Iris pigment epithelial cell (primary cell): ENCODE measurements at places on chromosomes 7 and 10.
A peak's percentile ranks its signal among the peaks of the same experiment; 100 is the strongest.

DNA sequence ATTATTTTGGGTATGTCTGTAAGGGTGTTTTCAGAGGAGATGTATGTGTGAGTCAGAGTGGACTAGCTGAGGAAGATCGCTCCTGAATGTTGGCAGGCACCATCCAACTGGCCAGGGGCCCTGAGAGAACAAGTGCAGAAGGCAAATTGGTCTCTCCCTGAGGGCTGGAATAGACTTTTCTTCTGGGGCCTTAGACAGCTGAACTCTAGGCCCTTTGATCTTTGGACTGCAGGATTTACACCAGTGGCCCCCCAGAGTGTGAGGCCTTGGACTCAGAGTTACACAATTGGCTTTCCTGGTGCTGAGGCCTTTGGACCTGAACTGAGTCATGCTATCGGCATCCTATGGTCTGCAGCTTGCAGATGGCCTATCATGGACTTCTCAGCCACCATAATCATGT, 217.2 kb downstream of the REEP3 start:
- DNase-seq: peak; percentile 85

GRCh38 chr7:46990761-46991160, 591.1 kb downstream of the TNS3 start:
- peak; percentile 7 for DNase-seq

GRCh38 chr10:99457813-99458212, 27.4 kb upstream of the GOT1 start:
- peak; percentile 42 for DNase-seq

GRCh38 chr10:100793055-100793454, 47.7 kb downstream of the PAX2 start:
- DNase-seq: no peak

DNA sequence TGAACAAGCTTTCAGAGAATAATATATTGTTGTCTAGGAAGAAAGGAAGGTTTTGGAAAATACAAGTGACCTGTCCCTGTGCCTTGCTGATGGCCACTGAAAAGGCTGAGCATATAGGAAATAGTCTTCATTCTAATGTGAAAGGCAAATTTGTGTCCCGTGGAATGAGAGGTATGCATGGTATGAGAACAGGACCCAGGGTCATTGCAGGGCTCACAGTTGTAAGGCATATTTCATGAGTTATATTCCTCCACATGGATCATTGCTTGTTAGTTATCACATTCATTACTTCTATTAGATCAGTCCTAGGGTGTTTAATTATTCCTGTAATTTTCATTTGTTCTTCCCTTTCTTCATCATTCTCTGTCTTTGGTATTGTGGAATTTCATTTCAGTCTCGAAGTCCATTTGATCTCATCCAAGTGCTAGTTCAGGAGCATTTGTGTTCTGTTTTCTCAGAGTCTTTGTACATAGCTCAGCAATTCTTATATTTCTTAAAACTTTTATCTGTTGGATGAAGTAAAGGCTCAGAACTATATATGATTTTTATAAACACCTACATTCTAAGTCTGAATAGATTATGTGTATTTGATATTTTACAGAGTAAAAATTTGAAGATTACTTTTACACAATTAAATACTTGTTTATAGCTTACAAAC, 39.4 kb upstream of the ARHGAP21 start:
- peak; percentile 71 for DNase-seq

DNA sequence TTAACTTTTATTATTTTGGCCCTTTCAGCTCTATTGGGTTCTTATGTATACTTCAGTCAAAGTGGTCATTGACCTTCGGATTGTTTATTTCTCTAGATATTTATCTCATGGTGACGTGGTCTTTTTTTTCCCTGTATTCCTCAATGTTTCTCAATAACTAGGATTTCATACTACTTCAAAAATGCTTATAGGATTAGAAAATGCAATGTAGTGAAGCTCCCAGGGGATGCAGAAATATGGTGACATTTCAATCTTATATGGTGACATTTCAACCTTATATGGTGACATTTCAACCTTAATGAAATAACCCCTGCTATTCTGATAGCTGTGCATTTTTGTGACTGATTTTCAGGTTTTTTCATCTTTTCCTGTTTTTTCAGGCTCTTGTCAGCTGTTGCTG, 51.4 kb downstream of the CHRM2 start:
- DNase-seq: peak; percentile 50

DNA sequence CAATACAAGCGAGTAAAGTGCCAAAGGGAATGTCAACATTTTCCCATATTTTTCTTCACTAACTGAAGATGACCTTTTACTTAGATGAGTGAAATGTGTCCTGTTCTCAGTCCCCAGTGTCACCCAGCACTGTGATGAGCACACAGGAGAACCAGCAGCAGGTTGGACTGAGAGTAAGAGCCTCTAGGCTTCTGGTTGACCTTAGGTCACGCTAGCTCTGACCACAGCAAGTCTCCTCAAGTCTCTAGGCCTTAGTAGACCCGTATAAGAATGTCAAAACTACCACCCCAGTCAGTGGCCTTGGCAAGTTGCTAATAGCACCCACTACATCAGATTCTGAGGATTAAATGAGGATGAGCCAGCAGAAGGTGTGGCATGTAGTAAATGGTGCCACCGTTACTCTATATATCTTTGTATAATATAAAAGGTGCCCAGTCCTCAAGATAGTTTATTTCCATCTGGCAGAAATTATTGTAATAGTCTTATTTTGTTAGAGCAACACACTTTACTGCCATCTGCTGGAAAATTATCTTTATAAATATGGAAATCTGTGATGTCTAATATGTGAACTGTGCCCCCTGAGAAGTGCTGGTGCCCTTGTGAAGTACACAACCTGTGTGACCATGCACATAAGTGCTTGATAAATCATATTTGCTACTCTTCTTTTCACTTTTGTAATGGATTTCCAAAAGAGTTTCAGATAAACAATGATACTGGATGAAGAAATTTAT, 75.7 kb downstream of the SPAG6 start:
- DNase-seq: no peak

DNA sequence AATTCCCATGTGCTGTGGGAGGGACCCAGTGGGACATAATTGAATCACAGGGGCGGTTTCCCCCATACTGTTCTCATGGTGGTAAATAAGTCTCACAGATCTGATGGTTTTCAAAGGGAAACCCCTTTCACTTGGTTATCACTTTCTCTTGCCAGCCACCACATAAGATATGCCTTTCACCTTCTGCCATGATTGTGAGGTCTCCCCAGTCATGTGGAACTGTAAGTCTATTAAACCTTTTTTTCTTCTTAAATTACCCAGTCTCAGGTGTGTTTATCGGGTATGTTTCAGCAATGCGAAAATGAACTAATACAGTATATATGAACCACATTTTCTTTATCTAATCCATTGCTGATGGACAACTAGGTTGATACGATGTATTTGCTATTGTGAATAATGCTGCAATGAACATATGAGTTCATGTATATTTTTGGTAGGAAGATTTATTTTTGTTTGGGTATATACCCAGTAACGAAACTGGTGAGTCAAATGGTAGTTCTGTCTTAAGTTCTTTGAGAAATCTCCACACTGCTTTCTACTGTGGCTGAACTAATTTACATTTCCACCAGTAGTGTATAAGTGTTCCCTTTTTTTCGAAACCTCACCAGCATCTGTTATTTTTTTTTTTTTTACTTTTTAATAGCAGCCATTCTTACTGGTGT, 70.0 kb upstream of the HGF start:
- no peak for DNase-seq

- no peak for DNase-seq
Observed at GRCh38 chr7:106262221-106262881, 22.4 kb downstream of the NAMPT start.

DNA sequence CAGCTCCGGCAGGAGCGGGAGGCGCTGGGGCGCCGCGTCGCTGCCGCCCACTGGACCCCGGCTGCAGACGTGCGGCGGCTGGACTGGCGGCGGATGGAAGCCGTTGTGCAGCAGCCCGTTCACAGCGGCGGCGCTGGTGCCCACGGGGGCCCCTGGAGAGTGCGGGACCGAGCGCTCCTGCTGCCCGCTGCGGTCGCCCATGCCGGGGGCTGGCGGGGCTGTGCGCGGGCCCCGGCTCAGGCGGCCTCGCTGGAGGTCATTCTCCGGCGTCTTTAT, 413 bp downstream of the PANK1 start:
- DNase-seq: no peak

DNA sequence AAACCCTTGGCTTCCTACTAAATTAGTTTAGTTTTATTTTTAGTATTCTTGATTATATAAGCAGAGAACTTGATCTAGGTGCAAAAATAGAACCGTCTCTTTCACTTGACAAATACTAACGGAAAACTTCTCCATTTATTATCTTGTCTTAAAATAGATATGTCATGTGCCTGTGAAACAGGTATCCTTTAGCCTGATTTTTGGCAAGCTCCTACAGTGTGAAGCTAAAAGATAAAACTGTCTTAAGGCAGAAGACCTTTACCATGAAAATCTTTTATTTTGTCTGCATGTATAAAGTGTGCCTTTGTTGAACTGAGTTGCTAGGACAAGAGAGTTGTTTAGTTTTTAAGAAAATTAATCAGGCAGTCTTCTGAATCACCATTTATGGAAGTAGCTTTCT, 90.6 kb downstream of the CYP51A1 start:
- DNase-seq: no peak

DNA sequence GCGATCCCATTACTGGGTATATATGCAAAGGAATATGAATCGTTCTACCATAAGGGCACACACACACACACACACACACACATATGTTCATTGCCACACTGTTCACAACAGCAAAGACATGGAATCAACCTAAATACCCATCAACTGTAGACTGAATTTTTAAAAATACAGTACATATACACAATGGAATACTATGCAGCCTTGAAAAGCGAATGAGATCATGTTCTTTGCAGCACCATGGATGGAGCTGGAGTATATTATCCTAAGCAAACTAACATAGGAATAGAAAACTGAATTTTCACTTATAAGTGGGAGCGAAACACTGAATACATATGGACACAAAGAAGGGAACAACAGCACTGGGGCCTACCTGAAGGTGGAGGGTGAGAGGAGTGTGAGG, 72.5 kb downstream of the MARCHF5 start:
- no peak for DNase-seq

DNA sequence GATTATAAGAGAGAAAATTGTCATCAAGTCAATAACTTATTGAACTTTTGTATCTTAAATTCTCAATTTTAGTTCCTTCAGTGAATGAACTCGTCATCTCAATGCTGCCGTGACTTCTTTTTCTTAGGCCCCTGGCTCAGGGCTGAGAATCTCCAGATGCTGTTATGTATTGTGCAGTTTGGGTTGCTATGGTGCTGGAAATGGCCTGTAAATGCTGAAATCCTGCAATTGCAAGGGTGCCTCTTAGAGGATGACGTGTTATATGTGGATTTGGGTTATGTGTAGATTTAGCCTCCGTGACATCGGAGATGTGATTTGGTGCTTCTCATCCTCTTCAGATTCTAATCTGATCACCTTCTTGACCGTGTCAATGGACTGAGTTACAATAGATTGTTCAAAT, 55.7 kb upstream of the ZRANB1 start:
- no peak for DNase-seq

GRCh38 chr10:76839276-76839675, 798.3 kb downstream of the KCNMA1 start:
- no peak for DNase-seq

- DNase-seq: no peak
Observed at GRCh38 chr10:80598084-80598798, 60.5 kb downstream of the SH2D4B start.

- no peak for DNase-seq
Observed at GRCh38 chr10:11882646-11883375, 59.7 kb downstream of the PROSER2 start.

DNA sequence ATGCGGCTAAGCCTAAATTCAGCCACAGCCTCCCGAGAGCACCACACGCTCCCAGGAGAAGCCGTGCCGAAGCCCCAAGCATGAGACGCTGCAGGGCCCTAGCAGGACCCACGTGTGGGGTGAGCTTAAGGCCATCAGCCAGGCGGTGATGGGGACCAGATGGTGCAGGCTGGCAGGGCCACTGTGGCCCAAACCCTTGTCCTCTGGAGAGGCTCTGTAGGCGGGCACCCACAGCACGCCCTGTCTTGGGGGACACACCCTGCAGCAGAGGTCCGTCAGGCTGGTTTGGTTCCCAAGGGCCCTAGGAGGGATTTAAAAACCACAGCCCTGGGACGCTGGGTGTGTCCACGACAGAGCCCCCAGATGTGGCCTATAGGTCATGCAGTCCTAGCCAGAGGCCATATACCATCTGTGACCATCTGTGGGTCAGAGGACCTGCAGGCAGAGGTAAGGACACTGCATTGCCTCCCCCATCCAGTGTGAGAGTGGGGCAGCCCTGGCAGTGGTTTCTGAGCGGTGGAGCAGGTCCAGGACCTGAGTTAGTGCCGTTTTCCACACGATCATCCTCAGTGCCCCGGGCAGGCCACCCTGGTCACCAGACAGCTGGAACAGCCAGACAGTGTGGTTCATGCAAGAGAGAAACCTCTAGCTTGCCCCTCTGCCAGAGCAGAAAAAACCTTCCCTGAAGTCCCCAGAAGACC, 39.6 kb upstream of the INPP5A start:
- DNase-seq: no peak

DNA sequence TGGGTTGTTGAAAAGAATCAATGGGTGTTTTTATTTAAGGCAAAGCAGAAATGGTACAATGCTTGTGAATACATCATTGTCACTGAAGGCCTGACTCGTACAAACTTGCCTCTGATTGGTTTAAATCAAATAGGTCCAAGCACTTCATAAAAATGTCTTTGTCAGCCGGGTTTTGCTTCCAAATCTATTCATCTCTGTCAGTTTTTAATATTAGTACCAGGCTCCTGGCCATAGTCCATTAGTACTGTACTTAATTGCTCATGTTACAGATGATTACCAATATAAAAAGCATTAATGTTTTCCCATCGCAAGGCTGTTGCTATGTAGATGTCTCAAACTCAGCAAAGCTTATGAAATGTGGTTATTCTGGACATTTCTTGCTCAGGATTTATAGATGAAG, 171.9 kb downstream of the ARID5B start:
- DNase-seq: no peak

GRCh38 chr10:106705681-106706100, 458.8 kb downstream of the SORCS1 start:
- peak; percentile 64 for DNase-seq

DNA sequence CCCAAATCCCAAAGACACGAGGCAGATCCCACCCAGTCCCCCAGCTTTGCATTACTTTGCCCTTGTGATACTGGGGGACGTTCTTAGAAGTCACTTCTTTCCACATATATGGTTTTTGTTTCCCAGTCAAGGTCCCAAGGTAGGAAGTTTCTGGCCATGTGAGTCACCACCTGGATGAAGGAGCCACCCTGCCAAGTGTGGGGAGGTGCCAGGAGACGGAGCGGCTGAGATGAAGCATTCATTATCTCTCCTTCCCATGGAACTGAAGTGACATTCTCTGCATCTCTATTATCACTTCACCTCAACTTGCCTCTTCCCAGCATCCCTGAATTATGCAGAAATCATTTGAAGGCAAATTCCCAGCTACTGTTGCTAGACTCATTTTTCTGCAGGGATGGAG, 136.2 kb upstream of the INSYN2A start:
- DNase-seq: no peak

- DNase-seq: no peak
Observed at GRCh38 chr7:36088553-36088952, 64.5 kb upstream of the EEPD1 start.

- DNase-seq: no peak
Observed at GRCh38 chr7:98175260-98175940, 35.8 kb upstream of the BHLHA15 start.

- DNase-seq: no peak
Observed at GRCh38 chr10:125021686-125022344, 79.9 kb downstream of the ZRANB1 start.

GRCh38 chr7:92569137-92569536, 21.1 kb downstream of the FAM133B start:
- DNase-seq: peak; percentile 45
